Activated T-cell treated with anti-CD3 and anti-CD28 coated beads, Interleukin-2, amount 50 U/mL, for 72 hours (primary cell): ENCODE measurements at places on chromosomes 6 and 20. TPM values are rescaled to one million over a fixed set of nuclear protein-coding genes. Genes with fewer than 3 reads are reported as not detected.

Gene GATA5
- not detected for total RNA-seq

GRCh38 chr6:30568245-30568644, 3.0 kb upstream of the ABCF1 start:
- H3K27me3 ChIP-seq, result no peaks in the 10 kb centered on the region
- no peak overlapping the region for H3K4me3 ChIP-seq
- peaks cover 64% of the 10 kb centered on the region for H3K4me1 ChIP-seq
- DNase-seq, result peak; percentile 31

Gene PPDPF
- total RNA-seq, result 130 TPM

DNA sequence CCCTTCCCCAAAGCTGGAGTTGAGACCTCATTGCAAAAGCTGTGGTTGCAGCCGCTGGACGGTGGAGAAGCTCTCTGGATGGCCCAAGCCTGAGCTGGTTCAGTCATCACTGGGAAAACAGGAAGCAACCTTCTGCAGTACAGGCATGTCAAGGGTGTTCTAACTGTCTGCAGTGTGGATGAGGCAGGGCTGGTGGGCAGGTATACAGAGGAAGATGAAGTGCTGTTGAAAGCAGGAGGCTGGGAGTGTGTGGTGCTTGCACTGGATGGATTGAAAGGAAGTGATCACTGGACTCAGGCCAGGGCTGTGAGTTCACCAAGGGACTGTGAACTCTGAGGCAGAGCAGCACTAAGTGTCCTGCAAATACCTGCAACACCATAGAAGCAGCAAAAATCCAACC, 89.0 kb upstream of the NOX3 start:
- DNase-seq, result no peak
- H3K4me3 ChIP-seq, result no peak overlapping the region
- H3K4me1 ChIP-seq, result no peaks in the 10 kb centered on the region
- peaks cover 2% of the 10 kb centered on the region for H3K27me3 ChIP-seq
- no peaks in the 10 kb centered on the region for H3K36me3 ChIP-seq

DNA sequence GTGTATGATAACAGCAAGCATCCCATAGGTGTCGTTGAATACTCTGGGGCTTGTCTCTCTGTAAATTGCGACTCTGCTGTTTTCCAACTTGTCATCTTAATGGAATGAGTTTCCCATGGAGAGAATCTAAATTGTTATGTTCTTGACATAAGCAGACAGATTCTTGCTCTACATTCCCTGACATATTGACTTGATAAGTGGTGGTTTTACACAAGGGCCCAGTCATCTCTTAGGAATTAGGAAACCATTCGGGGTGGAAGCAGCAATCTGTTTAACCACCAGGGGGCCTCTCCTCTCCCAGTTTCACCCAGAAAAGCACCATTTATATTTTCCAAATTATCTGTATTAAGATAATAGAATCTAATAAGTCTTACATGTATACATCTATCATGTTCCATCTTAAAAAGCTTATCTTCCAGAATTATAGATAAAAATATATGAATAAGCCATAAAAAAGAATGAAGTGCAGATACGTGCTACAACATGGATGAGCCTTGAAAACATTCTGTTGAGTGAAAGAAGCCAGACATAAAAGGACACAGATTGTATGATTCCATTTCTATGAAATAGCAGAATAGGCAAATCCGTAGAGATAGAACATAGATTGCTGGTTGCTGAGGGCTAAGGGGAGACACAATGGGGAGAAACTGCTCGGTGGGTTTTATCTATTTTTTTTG, 23.1 kb upstream of the MROH8 start:
- peaks cover 8% of the 10 kb centered on the region for H3K36me3 ChIP-seq
- no peaks in the 10 kb centered on the region for H3K4me1 ChIP-seq
- DNase-seq, result peak; percentile 9
- no peaks in the 10 kb centered on the region for H3K27me3 ChIP-seq

- DNase-seq, result no peak
- no peaks in the 10 kb centered on the region for H3K36me3 ChIP-seq
- no peak overlapping the region for H3K27ac ChIP-seq
- H3K4me3 ChIP-seq, result no peak overlapping the region
- H3K27me3 ChIP-seq, result no peaks in the 10 kb centered on the region
Observed at GRCh38 chr6:112752305-112752704, 405.2 kb downstream of the RFPL4B start.

DNA sequence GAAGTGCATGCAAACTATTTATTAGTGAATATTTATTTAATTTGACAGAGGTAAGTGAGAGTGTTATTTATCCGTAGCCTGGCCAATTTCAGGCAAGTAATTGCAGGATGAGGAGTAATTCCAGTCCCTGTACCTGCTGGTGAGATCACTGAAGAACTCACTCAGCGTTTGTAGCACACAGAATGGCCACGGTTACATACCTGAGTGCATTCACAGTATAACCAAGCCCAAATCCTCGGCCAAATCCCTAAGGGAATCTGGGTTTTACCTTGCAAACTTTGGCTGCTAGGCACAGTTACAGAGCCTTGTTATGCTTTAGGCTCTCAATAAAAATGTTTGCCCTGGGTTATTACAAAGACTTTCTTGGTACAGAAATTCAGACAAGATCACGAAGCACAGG, 93.3 kb downstream of the KCNQ5 start:
- no peak for DNase-seq
- no peaks in the 10 kb centered on the region for H3K27me3 ChIP-seq
- no peak overlapping the region for H3K27ac ChIP-seq
- H3K36me3 ChIP-seq, result no peaks in the 10 kb centered on the region

Gene EYS
- total RNA-seq, result not detected

- no peak overlapping the region for H3K27ac ChIP-seq
- H3K27me3 ChIP-seq, result no peaks in the 10 kb centered on the region
- DNase-seq, result no peak
- no peak overlapping the region for H3K4me3 ChIP-seq
- no peaks in the 10 kb centered on the region for H3K4me1 ChIP-seq
- no peaks in the 10 kb centered on the region for H3K36me3 ChIP-seq
Observed at GRCh38 chr6:100891079-100891478, 9.9 kb upstream of the ASCC3 start.

DNA sequence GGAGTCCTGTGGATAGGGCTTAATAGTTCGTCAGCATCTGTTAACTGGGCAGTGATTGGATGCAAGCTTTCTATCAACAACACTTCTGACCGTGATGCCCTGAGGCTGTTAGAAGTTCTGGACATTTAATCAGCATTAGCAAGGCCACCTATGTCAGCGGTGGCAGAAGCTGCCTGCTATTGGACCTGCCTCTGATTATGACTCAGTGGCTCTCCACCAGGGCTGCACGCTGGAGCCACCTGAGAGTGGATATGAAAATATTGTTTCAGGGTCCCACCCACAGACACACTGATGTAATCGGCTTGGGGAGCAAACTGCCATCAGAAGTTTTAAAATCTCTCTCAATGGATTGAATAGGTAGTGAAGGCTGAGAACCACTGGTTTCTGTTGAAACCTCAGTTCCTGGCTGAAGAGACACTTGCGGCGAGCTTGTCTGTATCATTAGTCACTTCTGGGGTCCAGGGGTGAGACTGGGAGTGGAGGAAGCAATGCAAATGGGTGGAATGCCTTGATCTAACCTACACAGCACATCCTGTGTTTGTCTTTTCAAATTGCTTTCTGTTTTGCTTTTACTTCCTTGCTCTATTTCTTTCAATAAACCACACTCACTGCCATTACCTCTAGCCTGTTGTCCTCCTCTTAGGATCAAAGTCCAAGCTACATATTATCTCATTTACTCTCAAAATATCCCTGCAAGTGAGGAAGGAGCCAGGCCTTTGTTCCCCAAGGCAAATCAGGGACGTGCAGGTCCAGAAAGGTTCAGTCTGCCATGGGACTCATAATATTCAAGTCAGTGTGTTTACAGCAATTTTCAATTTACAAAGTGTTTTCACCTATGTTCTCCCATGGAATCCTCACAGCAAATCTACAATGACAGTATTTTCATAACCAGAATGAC, 4.2 kb downstream of the CLIC5 start:
- peaks cover 51% of the 10 kb centered on the region for H3K4me1 ChIP-seq
- peak overlapping the region; percentile 78 for H3K4me3 ChIP-seq
- H3K27ac ChIP-seq, result peak overlapping the region; percentile 83
- peaks cover 20% of the 10 kb centered on the region for H3K27me3 ChIP-seq
- DNase-seq, result peak; percentile 77
- H3K36me3 ChIP-seq, result no peaks in the 10 kb centered on the region

Gene ADGRF5
- not detected for total RNA-seq

DNA sequence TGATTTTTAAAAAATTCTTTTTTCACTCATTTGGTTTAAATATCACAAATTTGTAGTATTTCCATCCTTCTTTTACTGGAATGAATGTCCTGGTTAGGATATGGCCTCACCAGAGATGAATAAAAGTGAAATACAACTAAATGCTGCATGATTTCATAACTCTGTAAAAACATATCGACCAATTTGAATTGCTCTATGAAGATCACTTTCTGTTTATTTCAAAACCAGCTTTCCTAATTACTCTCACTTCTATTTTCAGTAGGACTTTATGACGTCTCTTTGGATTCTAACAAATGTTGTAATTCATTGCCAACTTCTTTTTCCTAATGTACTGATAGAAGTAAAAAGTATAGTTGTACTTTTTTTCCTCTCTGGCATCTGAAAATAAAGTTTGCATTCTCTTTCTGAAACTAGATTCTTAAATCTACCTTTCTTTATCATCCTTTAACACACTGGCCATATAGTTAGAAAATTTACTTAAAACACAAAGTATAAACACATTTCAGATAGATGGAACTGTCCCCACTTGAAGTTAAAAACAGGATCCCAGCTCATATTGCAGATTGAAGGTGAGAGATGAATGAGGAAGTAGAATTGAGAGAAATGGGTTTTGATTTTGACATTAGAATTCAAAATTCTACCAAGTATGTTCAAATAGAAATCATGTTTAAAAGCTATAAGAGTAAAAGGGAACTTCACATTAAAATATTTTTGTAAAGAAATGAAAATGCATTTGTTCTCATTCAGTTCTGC, 40.3 kb upstream of the IL20RA start:
- peaks cover 19% of the 10 kb centered on the region for H3K27me3 ChIP-seq
- H3K36me3 ChIP-seq, result no peaks in the 10 kb centered on the region
- H3K4me3 ChIP-seq, result peak overlapping the region; percentile 80
- H3K27ac ChIP-seq, result peak overlapping the region; percentile 63

DNA sequence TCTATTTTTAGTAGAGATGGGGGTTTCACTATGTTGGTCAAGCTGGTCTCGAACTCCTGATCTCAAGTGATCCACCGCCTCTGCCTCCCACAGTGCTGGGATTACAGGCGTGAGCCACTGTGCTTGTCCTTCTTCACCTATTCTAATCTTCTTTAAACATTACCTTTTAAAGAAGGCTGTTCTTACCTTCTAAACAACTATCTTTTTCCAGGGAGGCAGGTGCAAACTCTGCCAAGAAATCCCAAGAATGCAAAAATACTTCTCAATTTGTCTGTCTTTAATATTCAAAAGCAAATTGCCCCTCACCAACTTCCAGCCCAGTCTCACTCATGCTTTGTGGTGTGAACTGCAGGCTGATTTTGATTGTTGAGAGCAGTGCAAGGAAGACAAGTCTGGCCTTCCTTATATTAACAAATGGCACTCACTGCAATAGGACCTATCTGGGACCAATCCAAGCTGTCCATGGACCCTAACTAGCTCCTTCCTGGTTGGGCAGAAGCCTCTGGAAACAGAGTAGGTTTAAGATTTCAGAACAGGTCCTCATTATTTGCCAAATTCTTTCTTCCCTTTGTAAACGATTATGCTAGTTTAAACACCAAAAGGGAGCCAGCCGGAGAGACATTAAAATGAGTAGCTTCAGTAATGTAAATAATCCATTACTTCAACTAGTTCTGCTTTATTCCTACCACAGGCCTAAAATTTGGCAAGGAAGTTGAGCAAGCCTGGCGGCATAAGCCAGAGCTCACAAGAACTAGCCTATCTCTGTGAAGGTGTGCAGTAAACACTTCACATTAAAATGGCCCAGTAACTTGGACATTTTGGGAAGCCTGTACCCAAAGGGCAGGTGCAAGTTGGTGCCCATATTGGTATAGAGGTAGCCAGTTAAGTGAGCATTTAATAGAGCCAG, 1.6 kb downstream of the SCAND1 start:
- peak; percentile 8 for DNase-seq
- H3K4me3 ChIP-seq, result peak overlapping the region; percentile 100
- peaks cover 6% of the 10 kb centered on the region for H3K36me3 ChIP-seq
- H3K4me1 ChIP-seq, result peaks cover 15% of the 10 kb centered on the region
- peak overlapping the region; percentile 96 for H3K27ac ChIP-seq
- no peaks in the 10 kb centered on the region for H3K27me3 ChIP-seq

- peak overlapping the region; percentile 96 for H3K4me3 ChIP-seq
- peak; percentile 71 for DNase-seq
- peaks cover 6% of the 10 kb centered on the region for H3K27me3 ChIP-seq
- H3K27ac ChIP-seq, result peak overlapping the region; percentile 98
- H3K36me3 ChIP-seq, result peaks cover 4% of the 10 kb centered on the region
Observed at GRCh38 chr6:29887330-29887818, 55.0 kb upstream of the HLA-A start.

Gene TPD52L1
- total RNA-seq, result 0.50 TPM

- DNase-seq, result no peak
- peaks cover 45% of the 10 kb centered on the region for H3K27me3 ChIP-seq
- no peaks in the 10 kb centered on the region for H3K36me3 ChIP-seq
- H3K4me1 ChIP-seq, result peaks cover 6% of the 10 kb centered on the region
- no peak overlapping the region for H3K4me3 ChIP-seq
Observed at GRCh38 chr20:44117296-44118184, 69.4 kb downstream of the JPH2 start.

Gene WFDC10B
- total RNA-seq, result not detected

DNA sequence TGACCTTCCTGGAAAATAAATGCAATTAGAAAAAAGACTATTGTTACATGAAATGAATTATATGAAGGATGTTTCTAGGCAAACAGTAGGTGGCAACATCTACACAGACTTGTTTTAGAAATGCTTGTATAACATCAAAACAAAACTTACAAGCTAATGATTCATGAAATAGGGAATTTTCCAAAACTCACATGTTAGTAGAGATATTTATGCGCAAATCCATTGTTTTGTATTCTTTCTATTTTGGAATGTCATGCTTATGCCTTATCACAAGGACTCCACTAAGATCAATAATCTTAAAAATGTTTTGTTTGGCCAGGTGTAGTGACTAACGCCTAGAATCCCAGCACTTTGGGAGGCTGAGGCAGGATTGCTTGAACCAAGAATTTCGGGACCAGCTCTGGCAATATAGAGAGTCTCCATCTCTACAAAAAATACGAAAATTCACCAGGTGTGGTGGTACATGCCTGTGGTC, 32.3 kb upstream of the LGSN start:
- peaks cover 23% of the 10 kb centered on the region for H3K27me3 ChIP-seq
- H3K36me3 ChIP-seq, result no peaks in the 10 kb centered on the region
- H3K4me1 ChIP-seq, result peaks cover 5% of the 10 kb centered on the region
- no peak for DNase-seq

Gene RAB23
- total RNA-seq, result 2.0 TPM

DNA sequence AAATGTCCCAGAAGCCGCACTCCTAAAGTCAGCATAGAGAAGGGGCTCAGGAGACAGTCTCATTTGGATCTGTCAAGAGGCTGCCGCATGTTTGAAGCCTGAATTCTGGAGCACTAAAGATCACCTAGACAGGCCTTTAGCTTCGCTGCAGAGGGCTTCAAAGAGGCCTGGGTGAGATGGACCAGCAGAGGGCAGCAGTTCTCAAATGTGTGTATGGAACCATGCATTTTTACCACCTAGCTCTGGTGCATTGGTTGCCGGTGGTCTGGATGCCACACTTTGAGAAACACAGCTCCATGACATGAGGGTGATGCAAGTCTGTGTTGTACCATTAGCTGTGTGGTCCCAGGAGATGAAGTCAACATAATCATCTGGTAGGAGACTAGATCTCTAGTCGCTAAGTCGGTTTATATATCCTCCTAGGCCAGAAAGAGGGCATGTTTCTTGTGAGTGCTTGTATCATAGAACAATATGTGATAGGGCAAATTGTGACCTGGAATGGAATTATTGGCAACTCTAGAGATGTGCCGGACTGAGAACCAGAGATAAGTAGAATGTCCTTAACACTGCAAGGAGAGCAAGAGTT, 64.8 kb downstream of the KIAA0319 start:
- H3K36me3 ChIP-seq, result no peaks in the 10 kb centered on the region
- H3K4me3 ChIP-seq, result no peak overlapping the region
- H3K27ac ChIP-seq, result no peak overlapping the region
- peak; percentile 82 for DNase-seq
